ENCODE measurements at places on chromosomes 6 and 20.

DNA sequence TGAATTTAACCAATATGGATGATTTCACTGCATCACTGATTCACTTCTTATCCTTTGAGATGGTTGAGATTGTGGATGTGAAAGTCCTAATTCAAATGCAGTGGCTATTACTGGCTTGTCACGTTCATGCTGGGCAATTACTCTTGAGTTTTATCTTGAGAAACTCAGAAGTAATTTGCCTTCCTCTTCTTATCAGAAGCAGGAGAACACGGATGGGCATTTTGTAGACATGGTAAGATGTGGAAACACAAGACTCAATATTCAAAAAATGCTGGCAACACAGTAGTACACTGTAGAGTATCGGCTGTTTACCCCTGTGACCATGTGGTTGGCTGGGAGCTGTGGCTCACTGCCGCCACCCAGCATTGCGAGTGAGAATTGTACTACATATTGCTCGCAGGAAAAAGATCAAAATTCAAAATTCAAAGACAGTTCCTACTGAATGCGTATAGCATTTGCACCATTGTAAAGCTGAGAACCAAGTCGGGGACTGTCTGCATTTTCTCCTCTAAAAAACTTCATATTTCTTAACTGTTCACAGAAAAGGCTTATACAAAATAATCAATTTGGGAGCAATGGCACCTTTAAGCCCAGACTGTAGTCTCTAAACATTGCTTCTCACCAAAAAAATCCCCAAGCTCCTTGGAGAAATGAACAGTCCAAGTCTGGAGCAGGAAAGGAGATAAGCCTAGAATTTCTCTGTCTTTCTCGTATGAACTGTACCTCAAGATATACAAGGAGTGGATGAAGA lies 61.9 kb upstream of the ELOVL5 start:
- no peaks in the 10 kb centered on the region for H3K27me3 ChIP-seq
- H3K27ac ChIP-seq, result no peak overlapping the region
- H3K4me3 ChIP-seq, result no peak overlapping the region
- H3K4me1 ChIP-seq, result no peaks in the 10 kb centered on the region
- H3K36me3 ChIP-seq, result no peaks in the 10 kb centered on the region

GRCh38 chr6:22451962-22452361 lies 117.4 kb upstream of the HDGFL1 start:
- no peaks in the 10 kb centered on the region for H3K36me3 ChIP-seq
- H3K4me3 ChIP-seq, result no peak overlapping the region
- no peaks in the 10 kb centered on the region for H3K27me3 ChIP-seq
- DNase-seq, result no peak

- H3K4me3 ChIP-seq, result no peak overlapping the region
- H3K27me3 ChIP-seq, result no peaks in the 10 kb centered on the region
- peaks cover 27% of the 10 kb centered on the region for H3K36me3 ChIP-seq
- peaks cover 19% of the 10 kb centered on the region for H3K4me1 ChIP-seq
Measured at GRCh38 chr20:10636326-10636818, 37.4 kb downstream of the JAG1 start.

- no peaks in the 10 kb centered on the region for H3K36me3 ChIP-seq
- H3K27me3 ChIP-seq, result no peaks in the 10 kb centered on the region
- H3K27ac ChIP-seq, result peak overlapping the region; percentile 89
Measured at GRCh38 chr6:45445749-45446549, 68.2 kb upstream of the SUPT3H start.

DNA sequence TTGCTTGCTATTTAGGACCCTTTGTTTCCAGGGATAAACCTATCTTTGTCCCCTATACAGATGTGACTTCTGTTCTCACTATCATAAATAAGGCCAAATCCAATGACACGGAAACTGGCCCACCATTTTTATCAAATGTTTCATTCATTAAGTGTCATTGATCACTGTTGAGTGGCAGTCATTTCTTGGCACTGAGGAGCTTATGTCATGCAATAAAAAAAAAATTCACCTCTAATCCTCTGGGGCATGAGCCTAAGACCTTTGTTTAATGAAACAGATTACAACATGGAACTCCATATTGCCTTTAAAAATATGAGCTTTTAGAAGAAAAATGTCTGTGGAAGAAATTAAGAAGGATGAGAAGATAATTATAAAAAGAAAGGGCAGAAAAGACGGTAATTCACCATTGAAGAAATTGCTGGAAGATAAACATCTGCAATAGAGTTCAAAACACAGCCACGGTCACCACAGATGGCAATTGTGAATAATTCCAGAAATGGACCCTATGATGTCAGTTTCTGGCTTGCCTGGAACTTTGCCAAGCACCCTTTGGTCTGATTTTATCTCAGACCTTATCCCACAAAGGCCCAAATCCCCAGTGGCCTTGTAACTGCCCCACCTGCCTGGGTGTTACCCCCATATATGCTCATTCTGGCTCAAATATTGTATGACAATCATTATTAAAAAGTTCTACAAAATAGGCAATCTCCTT lies 91.1 kb downstream of the DST start:
- H3K4me1 ChIP-seq, result peaks cover 42% of the 10 kb centered on the region
- H3K27me3 ChIP-seq, result no peaks in the 10 kb centered on the region
- no peak overlapping the region for H3K27ac ChIP-seq
- peaks cover 9% of the 10 kb centered on the region for H3K36me3 ChIP-seq
- DNase-seq, result no peak

GRCh38 chr6:165487347-165487746 lies 175.7 kb downstream of the PDE10A start:
- H3K36me3 ChIP-seq, result no peaks in the 10 kb centered on the region
- H3K4me3 ChIP-seq, result no peak overlapping the region
- no peak for DNase-seq
- no peaks in the 10 kb centered on the region for H3K4me1 ChIP-seq
- no peaks in the 10 kb centered on the region for H3K27me3 ChIP-seq

- no peak overlapping the region for H3K27ac ChIP-seq
- no peaks in the 10 kb centered on the region for H3K36me3 ChIP-seq
- DNase-seq, result no peak
- H3K4me3 ChIP-seq, result no peak overlapping the region
- no peaks in the 10 kb centered on the region for H3K4me1 ChIP-seq
Measured at GRCh38 chr20:62487561-62488354, 12.0 kb upstream of the GATA5 start.
